ENCODE measurements at places on chromosomes 16 and 17.

- no peak for DNase-seq
These were observed 16.9 kb downstream of the TMEM235 start for GRCh38 chr17:78248051-78248914.

DNA sequence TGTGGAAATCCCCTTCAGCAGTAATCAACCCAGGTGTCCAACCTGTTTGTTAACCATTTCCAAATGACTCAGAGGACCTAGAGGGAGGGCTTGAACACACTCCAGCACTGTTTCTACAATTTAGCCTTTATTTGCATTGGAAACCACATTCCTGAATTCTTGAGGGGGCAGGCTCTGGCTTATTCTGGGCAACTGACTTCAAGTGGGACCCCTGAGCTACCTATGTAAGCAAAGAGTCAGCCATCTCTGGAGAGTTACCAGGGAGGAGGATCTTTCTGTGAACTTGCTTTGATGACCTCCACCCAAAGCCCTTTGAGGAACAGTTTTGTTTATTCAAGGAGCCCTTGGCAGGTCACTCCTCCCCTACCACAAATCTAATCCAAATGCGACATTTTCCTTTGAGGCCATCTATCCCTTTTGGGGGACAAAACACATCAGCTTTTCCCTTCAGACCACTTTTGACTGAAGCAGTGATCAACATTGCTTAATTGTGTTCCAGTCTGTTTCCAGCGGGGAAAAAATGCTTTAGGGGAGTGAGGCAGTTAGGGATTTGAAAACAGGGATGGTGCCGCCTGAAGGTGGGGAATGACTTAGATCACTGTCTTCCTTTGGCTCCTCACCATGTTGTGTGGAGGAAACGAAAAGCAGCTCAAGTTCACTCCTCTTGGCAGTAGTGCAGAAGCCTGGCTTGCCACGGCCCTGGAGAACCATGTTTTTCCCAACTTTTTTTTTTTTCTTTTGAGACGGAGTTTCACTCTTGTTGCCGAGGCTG lies 46.2 kb downstream of the TUBD1 start:
- no peak for DNase-seq

- no peak for DNase-seq
These were observed 11.9 kb upstream of the COL1A1 start for GRCh38 chr17:50213026-50214022.

DNA sequence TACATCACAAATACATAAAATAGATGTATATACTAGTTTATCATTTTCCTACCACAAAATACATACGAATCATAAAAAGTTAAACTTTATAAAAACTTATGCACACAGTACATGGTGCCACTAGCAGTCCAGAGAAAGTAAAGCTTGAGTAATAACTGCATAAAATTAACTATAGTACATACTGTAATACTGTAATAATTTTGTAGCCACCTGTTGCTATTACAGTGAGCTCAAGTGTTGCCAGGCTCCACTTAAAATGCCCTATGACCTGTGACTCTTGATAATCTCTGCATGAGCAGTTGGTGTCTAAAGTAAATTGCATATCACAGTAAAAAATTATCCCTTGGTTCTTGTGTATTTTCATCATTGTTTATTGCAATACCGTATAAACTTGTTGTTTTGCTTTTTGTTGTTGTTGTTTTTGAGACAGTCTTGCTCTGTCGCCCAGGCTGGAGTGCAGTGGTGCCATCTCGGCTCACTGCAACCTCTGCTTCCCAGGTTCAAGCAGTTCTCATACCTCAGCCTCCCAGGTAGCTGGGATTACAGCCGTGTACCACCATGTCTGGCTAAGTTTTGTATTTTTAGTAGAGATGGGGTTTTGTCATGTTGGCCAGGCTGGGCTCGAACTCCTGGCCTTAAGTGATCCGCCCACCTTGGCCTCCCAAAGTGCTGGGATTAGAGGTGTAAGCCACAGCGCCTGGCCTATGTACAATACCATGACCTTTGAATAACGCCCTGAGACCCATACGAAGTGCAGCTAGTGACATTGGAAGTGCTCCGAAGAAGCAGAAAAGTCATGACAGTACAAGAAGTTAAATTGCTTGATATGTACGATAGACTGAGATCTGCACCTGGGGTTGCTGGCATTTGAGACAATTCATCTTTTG lies 6.6 kb downstream of the LUC7L3 start:
- DNase-seq, result no peak

- no peak for DNase-seq
These were observed 93.4 kb upstream of the CDH5 start for GRCh38 chr16:66273053-66273452.

GRCh38 chr17:8365143-8365542 lies 11.4 kb downstream of the KRABD2 start:
- no peak for DNase-seq

DNA sequence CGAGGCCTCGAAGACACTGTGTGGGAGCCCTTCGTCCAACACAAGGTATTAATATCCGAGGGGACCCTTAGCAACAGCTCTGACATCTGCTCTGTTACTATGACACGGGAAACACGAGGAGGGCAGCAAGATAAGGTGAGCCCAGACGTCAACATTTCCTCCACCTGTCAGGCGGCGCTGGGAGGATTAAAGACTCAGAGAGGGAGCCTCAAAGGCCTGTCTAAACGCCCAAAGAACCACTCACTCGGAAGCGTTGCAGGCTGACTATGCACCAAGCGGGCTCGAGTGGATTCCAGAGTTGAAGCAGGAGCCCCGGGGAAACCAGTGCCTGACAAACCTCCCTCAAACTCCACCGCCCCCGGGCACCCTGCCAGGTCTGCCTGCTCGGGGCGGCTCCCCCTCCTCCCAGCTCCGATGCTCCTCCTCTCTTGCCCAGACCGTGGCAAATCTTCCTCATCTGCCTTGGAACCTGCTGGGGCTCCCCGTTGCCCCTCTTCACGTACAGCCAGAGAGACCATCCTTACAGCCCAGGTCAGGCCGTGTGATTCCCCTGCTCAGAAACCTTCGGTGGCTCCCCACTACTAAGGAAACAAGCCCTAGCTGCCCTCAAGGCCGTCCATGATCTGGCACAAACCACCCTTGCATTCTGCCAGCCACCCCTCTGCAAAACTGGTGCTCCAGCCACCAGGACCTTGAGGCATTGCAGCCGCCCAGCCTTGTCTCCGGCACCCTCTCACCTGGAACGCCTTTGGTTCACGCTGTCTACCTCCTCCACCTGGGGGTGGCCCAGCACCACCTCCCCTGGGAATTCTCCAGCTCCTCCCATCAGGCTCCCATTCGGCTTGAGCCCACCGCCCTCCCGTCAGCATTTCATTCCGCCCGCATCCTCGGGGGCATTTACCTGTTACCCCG lies 16.2 kb downstream of the RPH3AL start:
- no peak for DNase-seq

GRCh38 chr17:17109256-17109655 lies 67.0 kb downstream of the MPRIP start:
- DNase-seq, result no peak

DNA sequence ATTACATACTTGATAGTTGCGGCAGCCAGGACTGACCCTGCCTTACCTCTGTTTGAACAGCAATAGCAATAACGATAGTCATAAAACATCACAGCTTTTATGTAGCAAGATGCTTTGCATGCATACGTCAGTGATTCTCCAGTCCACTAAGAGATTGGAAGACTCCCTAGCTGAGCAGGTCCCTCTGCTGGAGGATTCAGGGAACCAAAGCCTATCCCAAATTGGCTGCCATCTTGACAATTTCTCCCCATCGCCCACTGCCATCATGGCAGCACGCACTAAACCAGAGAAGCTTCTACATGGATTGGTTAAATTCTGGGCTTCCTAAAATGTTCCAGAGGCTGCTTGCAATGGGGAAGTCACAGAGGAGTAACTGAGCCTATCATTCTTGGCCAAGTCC lies 360.6 kb upstream of the XYLT1 start:
- no peak for DNase-seq

- no peak for DNase-seq
These were observed 234.9 kb upstream of the CIBAR2 start for GRCh38 chr16:85347213-85347591.

DNA sequence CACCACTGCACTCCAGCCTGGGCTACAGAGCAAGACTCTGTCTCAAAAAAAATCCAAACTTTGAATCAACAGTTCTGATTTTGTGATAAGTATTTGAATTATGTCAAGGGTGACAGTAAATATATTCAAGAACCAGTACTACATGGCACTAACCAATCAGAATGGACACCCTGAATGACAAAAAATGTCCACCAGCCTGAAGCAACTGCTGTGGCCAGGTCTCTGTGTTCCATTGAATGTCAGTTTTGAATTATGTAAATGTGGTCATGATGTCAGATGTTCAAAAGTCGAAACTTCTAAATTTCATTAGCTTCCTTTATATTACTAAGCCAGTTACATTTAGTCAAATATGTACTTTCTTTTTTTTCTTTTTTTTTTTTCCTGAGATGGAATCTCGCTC lies 15.4 kb upstream of the ATXN1L start:
- no peak for DNase-seq

DNA sequence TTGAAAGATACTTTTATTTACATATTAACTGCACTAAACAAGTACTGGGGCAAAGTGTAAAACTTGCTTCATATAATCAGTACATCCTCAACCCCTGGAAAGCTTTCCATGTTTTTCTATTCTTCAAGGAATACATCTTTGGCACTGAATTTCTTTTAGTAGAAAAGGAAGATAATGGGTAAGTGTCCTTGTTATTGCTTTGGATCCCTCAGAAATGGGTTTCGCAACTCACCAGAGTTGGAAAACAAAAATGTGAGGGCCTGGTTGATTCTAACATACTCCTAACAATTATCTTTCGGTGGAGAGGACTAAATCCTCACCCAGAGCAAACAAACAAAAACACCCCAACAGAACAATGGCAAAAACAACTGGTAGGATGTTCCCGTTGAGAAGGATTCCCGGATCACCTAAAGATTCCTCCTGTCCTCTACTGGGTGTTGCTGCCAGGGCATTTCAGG lies 120.4 kb downstream of the PARN start:
- DNase-seq, result no peak

- DNase-seq, result no peak
These were observed 28.0 kb upstream of the LRRC37A start for GRCh38 chr17:46266656-46267544.

GRCh38 chr16:29710227-29711219 lies 31.5 kb downstream of the QPRT start:
- no peak for DNase-seq

DNA sequence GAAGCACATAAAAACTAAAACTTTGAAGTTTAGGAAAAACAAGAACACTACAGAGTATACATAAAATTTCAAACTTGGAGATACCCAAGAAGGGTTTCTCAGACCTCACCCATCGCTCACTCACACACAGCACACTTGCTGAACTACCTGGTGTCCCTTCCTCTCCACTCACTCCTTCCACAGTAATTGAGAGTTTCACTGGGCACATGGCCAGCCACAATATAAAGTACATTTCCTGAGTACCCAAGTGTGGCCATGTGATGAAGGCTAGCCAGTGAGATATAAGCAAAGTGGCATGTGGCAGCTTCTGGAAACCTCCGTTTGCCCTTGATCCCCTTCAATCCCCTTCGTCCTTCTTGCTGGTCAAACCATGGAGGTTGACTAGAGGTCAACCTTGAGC lies 11.9 kb downstream of the TOX3 start:
- DNase-seq, result no peak

DNA sequence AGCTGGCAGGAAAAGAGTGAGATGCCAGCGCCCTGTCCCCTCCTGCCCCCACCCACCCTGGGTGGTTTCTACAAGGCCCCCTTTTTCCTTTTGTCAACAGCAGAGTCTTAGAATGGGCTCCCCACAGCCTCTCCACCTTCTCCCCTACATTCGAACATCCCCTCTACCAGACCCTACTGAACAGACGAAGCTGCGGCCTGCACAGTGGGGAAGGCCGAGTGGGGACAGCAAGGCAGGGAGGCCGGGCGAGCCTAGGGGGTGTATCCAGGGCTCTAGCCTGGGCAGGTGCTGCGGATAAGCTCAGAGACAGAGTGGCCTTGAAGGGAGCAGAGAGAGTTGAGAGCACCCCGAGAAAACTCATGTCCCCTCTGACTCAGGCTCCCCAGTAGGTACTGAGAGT lies 7.4 kb downstream of the ZACN start:
- no peak for DNase-seq

DNA sequence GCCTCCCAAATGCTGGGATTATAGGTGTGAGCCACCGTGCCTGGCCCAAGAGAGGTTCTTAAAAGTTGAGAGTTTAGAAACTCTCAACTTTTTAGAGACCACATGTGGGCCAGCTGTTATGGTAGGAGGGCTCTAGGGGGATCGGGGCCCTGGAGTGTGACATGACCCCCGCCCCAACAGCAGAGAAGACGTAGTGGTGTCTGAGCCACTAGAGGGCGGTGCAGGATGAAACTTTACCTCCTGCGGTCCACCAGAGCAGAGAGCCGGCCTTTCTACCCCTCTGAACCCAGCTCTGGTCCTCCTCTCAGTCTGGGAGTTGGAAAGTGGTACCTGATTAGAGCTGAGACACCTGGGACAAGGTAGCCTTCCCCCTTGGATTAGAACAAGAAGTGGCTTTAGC lies 7.4 kb downstream of the CDK5RAP3 start:
- DNase-seq, result no peak

DNA sequence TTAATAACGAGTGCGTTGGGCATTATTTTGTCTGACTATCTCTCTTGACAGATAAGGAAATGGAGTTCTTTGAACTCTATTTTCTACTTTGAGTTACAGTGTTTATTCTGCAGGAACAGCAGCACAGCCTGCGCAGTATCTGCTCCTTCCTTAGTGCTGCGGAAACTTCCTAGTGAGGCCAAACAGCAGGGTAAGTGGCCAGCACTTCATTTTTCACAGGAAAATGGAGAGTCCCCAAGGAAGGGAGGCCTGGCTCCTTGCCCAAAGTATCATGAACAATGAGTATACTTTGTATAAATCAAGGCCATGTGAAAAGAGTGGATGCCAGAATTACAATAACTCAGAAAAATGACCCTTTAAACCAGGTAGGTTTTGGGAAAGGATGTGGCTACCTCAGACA lies 140.6 kb downstream of the VPS53 start:
- no peak for DNase-seq

DNA sequence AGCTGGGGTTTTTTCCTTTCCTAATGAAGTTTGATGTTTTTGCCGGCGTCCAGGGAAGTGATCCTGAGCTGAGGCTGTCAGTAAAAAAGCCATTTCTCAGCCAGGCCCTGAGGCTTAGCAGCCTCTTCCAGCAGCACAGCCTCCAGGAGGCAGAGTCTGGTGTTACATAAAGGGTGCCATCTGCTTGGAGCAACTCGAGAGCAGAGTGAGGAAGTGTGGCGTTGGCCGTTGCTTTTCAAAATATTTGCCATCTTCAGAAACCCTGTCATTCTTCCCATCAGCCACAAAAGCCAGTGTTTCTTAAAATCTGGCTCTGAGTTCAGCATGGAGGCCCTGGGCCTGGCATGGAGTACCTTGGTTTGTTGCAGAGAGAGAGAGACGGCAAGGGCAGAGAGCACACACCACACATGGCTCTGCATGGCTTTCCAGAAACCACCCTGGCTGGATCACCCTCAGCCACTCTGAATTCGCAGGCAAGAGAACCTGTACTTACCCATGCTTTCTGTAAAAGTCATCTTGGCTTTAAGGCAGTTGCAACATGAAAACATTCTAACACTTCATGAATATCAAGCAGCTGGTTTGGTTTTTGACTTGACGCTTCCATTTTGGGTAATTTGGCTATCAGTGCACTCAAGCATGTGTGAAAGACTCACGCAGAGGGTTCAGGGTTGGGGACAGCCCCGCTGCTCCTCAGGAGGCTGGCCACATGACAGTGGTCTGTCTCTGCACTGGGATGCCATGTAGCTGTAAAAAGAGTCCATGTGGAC lies 21.0 kb downstream of the PMM2 start:
- DNase-seq, result no peak

- DNase-seq, result no peak
These were observed 23.1 kb downstream of the LAT start for GRCh38 chr16:29007730-29008593.

- DNase-seq, result no peak
These were observed 11.7 kb downstream of the ANKRD11 start for GRCh38 chr16:89478576-89479221.

Measured in cortex of kidney (tissue), 1 donor.